ENCODE measurements at places on chromosomes 4 and X.

- DNase-seq: no peak
Measured at GRCh38 chrX:46953597-46953996, 41.4 kb downstream of the JADE3 start.

DNA sequence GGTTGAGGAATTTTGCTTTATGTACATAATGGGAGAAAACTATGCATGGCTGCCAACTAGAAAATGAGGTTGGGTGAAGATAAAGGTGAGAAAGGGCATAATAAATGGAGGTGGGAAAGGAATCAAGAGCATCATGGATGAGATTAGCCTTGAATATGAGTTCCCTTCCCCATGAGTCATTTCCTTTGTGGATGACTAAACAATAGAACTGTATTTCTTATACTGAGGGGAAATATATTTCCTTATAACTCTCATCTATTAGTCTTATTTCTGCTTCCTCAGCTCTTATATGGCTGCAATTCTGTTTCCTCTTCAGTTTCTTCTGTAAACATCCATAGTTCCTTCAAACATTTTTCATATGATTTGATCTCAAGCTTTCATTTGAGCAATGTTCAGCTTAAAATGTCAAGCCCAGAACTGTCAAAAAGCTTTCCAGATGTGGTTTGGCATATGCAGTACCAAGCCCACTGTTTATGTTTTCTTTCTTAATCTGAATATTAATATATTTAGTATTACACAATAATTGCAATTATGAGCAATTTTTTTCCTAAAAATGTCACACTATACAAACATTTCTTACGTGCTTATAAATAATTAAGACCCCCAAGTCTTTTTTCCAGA lies 100.7 kb upstream of the GRPR start:
- DNase-seq: no peak

GRCh38 chr4:2820216-2820982 lies 23.2 kb upstream of the ADD1 start:
- DNase-seq: no peak

- no peak for DNase-seq
Measured at GRCh38 chr4:44720371-44720770, 6.0 kb downstream of the GNPDA2 start.

GRCh38 chr4:55028196-55028595 lies 97.2 kb downstream of the KDR start:
- no peak for DNase-seq

- no peak for DNase-seq
Measured at GRCh38 chr4:120977435-120977997, 55.0 kb upstream of the PRDM5 start.

DNA sequence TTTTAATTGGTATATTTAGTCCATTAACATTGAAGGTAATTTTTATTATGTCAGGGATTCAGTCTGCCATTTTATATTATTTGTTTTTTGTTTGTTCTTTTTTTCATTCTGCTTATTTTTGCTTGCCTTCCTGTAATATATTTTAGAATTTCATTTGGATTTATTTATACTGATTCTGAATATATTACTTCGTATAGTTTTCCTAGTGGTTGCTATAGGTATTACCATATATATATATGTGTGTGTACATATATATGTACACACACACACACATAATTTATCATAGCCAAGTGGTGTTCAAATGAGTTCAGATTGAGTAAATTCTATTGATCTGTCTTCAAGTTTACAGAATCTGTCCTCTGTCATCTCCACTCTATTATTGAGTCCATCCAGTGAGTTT lies 11.2 kb downstream of the CITED1 start:
- no peak for DNase-seq

DNA sequence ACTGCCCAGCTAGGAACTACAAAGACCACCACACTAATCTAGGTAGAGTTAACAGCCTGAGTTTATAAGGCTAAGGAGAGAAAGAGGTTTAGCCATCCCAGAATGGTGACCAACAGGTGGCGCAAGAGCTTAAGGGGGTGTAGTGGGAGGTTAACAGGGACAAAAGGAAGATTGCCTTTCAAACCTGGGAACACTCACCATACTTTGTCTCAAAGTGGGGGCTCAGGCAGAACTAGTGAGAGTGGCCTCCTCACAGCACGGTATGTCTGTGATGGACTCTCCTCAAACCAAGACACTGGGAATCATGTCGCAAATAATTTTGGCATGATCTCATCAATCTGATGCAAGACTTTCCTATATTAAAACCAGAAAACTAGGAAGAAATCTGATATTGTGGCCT lies 23.4 kb downstream of the CCNI start:
- DNase-seq: peak; percentile 18

- DNase-seq: no peak
Measured at GRCh38 chrX:2327423-2327822, 173.4 kb downstream of the DHRSX start.

DNA sequence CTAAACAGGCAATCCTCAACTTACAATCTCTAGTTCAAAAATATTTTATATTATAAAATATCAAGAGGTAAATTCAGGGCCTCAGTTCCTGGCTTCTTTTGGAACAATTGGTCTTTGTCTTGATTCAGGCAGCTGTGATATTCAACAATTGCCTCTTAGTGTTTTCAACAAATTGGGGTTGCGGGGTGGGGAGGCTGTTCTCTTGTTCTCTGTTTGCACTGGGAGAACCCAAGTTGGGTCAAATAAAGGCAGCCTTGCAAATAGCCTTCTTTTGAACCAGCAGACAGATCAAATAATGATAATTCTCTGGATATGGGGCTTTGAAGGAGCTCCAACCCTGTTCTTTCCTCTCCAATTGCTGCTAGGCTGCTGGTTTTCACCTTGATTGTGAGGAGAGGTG lies 142.5 kb downstream of the COL4A5 start:
- no peak for DNase-seq

GRCh38 chr4:81404294-81404693 lies 67.4 kb downstream of the RASGEF1B start:
- DNase-seq: no peak

DNA sequence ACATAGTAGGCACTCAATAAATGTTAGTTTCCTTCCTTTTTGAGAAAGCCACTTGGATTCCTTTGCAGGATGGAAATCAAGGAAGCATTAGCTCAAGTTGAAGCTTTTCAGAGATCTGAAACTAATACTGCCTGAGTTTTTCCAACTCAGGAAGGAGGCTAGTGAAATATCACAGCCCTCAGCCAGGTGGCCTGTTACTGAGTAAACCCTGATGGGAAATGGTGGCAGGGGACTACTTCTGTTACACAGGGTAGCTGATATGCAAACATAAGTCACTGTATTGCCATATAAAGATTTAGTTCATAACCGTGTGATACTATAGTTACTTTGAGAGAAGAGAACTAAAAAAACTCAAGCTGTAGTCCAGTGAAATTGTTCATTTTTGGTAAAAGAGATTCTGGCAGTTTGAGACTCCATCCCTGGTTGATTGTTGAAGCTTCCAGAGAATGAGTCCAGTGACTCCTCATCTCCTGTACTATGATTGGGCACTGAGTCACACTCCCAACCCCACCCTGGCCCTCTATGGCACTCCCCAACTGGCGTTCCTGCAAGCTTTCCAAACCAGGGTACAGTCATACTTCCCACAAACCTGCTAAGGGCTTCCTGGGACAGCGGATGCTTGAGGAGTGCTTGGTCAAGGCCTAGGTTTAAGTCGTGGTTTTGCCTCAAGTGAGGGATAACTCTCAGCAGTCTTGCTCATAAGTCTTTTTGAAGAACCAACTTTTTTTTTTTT lies 81.8 kb downstream of the MID1IP1 start:
- no peak for DNase-seq

DNA sequence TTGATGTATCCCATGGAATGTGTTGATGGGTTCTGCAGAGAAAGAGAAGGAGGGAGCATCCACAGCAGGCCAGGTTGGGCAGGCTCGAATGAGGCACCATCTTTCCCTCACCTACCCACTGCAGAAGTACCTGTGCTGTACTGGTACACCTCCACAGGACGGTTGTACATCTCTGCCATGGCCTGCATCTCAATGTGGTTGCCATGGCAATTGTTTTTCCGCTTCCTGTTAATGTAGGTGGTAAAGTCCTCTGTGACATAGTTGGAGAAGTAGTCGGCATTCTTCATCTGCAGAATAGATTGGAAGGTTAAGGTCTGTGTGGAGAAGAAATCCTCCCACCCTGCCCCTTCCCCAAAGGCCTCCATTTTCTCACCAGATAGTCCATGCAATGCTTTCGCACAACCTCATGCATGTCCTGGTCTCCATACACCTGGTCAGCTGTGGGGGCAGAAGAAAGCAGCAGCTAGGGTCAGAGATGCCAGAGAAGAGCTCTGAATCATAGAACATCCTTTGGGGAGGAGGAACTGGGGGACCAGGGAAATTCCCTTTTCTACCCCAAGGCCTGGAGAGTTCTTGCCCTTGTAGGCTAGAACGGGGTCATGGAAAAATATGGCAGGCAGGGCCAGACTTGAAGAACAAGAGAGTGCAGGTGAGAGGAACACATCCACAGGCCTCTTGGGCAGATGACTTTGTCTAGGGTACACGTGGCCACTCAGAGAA lies 15.9 kb upstream of the PIM2 start:
- DNase-seq: no peak

- DNase-seq: no peak
Measured at GRCh38 chr4:113677325-113677724, 84.2 kb downstream of the CAMK2D start.

DNA sequence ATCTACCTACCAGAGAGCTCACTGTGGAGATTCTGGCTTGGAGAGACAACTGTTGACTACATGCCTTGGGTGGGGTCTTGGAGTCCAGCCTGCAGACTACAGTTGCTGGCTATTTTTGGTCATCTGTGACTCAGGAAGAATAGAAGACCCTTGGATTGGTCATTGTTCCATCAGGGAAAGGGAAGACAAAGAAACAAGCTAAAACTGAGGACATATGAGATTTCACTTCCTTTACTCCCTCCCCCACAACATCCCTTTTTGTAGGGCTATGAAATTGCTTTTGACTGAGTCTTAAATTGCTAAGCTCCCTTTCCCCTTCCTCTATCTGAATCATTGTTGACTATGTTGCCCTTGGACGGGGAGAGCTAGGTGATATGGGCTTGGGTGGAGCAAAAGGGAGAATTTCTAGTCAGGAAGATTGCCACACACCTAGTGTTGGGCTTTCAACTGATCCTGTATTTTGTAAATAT lies 11.7 kb downstream of the MSN start:
- no peak for DNase-seq

- DNase-seq: no peak
Measured at GRCh38 chr4:89305712-89306437, 1.7 kb downstream of the GPRIN3 start.

- DNase-seq: no peak
Measured at GRCh38 chr4:78354782-78355181, 196.8 kb upstream of the ANXA3 start.

DNA sequence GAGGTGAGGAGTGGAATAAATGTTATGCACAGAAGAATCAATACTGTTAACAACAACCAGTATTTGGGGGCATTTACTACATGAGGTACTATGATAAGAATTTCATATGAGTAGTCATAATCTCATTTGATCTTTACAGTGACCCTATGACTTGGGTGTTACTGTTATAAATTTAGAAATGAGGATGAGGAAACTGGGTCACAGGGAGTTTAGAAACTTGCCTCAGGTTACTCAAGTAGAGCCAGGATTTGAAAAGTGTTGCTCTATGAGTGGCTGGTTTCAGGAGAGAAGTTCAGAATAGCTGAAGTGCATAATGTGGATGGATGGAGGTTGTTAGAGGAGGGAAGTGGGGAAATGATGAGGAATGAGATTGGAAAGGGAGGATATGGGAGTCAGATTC lies 16.6 kb upstream of the DDIT4L start:
- DNase-seq: no peak

GRCh38 chr4:112002248-112002661 lies 143.0 kb upstream of the FAM241A start:
- no peak for DNase-seq

GRCh38 chr4:37650481-37650880 lies 35.7 kb downstream of the RELL1 start:
- DNase-seq: no peak

DNA sequence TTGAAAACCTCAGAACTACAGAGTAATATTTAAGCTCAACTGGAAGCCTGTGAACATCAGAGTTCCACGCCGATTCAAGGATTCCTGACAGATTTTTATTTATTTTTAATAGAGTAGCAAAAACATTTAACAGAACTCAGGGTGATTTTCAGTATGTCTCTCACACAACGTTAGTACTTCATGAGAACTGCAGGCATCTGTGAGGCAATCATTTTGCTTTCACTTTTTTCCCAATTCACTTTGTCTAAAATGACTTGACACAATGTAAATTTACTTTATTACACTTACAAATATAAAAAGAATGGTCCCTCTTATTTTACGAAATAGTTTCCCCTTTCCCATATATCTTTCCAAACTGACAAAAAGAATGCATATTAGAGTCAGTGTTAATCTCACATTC lies 869.5 kb upstream of the EPHA5 start:
- no peak for DNase-seq

DNA sequence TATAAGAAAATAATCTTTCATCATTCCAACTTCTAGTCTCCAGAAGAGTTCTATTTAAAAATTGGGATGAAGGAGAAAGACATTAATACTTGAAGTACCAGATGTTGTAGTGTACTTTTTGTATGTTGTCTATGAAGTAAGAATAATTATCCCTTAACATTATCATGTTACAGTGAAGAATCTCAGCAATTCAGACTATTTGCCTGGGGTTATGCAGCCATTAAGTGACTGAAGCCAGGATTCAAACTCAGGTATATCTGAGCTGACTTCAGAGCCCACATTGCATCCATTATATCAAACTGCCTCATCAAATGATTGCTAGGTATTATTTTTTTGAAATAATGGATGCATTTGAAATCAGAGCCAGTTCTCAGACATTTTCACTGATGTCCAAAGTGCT lies 76.1 kb upstream of the FHDC1 start:
- no peak for DNase-seq

DNA sequence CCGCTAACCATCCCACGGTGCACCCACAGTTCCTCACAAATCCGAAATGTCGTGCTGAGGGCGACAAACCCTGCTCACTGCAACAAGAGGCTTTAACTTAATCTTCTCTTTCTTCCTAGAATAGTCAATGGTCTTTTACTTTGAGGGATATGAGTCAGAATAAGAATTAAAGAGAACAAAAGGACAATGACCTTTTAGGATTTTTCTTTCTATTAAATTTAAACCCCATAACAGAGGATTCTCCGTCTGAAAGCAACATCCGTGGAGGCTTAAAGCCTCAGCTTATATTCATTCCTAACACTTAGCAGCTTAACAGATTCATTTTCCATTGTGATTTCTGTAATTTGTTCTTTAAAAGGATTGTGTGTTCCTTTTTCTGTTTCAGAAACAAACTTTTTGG lies 44.9 kb upstream of the PUDP start:
- no peak for DNase-seq

- DNase-seq: no peak
Measured at GRCh38 chr4:159495515-159496236, 392.8 kb downstream of the RAPGEF2 start.

GRCh38 chr4:153521478-153521877 lies 55.3 kb downstream of the TMEM131L start:
- no peak for DNase-seq

GRCh38 chr4:10647846-10648245 lies 36.7 kb downstream of the CLNK start:
- no peak for DNase-seq

- DNase-seq: no peak
Measured at GRCh38 chr4:30460818-30461217, 259.4 kb upstream of the PCDH7 start.
